Hypothalamus (tissue), 51 donors: ENCODE measurements at places on chromosomes 16 and 17.

GRCh38 chr17:39628655-39629493, 2.1 kb downstream of the PPP1R1B start:
- no peak for DNase-seq

DNA sequence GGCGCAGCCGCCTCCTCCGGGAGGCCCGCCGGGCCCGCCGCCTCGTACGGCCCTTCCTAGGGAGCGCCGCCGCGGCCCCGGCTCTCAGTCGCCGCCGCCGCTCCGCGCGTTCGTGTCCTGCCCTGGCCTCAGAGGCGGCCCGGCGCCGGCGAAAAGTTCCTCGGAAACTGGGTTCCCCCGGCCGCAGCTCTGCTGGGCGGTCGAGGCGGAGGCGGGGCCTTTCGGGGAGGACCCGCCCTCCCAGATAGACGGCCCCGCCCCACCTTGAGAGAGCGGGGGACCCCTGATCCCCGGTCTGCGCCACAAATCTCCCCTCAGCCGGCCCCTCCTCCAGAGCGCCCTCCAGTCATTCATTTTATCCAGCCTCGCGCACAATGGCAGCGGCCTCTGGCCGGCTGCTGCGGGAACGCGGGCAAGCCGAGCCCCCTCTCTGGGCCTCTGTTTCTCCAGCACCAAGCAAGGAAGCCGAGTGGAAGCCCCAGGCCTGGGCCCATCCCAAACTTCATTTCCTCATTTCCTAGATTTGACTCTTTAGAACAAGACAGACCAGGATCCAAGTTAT, at the start of gene SREBF1:
Gene SREBF1 (minus strand): TSS at position 169 of the 562 bp plus-strand sequence. CDS start 169 bp downstream, outside the sequence.
- peak; percentile 29 for DNase-seq

GRCh38 chr17:17605729-17606088, 14.2 kb upstream of the PEMT start:
- no peak for DNase-seq

DNA sequence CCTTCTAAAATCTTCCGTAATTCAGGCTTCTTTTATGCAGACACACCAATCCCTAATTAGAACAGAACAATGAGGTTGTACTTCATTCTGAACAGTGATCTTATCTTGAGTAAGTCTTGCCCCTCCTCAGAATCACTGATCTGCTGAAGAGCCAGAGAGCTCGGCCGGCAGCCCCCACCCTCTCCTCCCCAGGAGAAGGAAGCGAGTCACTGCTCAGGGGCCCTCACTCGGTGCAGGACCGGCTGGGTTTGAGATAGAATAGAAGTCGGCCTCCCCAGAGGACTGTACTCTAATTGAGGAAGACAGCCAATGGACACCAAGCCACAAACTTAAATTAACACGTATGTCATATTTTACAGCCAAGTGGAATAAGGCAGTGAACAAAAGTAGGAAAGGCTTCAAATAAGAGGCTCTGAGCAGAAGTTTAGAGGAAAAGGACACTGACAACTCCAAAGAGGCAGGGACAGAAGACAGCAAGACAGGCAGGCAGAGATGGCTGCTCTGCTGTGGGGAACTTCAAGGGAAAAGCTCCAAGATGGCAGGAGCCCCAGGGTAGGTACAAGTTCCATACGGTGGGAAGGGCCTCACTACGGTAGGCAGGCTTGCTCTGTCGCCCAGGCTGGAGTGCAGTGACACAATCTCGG, 18.6 kb downstream of the CREBBP start:
- DNase-seq = no peak

GRCh38 chr16:60110531-60110930, 1376.4 kb upstream of the GOT2 start:
- DNase-seq = no peak

DNA sequence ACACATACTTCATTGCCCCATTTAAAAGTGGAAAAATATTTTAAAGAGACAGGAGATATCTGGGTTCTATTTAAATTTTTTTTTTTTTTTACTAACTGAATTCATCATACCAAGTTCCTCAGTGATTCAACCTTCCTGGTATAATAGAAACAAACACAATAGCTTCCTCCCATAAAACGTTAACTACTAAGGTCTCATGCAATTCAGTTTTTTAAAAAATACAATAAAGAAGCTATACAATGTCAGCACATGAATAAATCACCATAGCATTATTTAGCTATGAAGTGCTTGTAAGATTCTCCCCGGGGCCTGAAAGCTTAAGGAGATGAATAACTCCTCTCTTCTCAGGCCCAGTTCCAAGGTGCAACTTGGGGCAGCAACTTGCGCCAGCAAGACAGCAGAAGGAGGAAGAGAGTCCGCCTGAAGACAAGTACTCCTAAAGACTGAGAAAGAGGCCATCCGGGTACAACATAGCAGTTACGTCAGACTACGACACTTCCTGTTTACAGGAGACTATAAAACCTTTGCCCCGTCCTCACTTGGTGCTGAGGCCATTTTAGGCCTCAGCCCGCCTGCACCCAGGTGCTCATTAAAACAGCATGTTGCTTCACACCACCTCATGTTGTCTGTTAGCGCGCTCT, 81.5 kb downstream of the MYO1D start:
- no peak for DNase-seq

- no peak for DNase-seq
Measured at GRCh38 chr16:78642621-78643285, 543.3 kb downstream of the WWOX start.

GRCh38 chr17:38577645-38578173, 28.0 kb downstream of the SRCIN1 start:
- DNase-seq = no peak

- no peak for DNase-seq
Measured at GRCh38 chr17:4329838-4330237, 36.6 kb downstream of the UBE2G1 start.

- DNase-seq = no peak
Measured at GRCh38 chr17:83075270-83075880, 4.0 kb upstream of the METRNL start.

DNA sequence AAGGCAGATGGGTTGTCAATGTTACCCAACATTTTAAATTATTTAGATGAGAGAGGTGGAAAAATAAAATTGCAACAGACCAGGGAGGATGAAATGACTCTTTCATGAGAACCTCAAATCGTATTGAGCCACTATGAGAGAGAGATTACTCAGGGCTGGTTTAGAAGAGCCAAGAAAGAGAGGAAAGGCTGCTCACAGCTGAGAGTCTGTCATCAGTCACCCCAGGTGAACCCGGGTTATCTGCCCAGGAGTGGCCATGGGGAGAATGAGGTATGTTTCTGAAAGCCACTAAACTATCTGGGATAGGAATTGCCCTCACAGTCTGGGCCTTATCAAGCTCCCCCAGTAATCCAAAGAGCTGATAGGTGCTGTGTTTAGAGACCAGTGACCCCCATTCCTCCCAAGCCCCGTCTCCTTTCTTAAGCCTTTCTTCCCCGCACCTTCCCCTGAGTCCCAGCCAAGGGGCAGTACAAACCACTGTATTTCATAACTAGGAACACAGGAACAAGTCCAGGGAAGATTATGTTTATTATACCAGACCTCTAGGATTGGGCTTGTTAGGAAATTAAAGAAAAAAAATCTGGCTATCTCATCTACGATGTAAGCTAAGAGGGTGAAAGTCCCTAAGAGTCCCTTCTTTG, 158.9 kb upstream of the NOL11 start:
- DNase-seq = no peak

DNA sequence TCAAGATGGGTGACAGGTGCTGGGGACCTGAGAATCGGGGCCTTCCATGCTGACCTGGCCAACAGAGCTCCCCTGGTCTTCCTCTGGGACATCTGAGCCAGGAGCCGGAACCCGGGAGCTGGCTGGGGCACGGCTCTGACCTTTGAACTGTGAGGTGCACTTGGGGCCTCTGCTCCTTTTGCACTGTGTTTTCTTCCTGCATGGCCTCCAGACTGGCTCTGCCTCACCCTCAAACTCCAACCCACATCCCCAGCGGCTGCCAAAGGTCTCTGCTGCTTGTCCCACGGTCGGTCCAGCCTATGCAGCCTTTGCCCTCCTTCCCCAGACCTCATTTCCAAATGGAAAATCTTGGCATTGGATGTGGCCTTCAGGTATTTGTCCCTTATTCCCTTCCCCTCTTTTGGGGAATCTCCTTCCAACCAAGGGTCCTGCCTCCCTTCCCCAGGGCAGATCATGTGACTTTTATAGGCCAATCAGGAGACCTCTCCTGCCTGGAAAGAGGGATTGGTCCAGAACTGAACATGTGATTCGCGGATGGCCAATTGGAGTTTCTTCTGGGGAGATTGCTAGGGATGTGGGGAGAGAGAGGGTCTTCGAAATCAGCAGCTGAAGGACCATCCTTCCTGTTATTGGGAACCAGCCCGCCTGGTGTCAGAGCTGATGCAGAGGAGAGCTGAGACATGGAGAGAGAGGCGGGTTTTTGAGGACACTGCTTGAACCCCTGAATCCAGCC, 117.9 kb downstream of the CYLD start:
- DNase-seq = no peak

- peak; percentile 62 for DNase-seq
Measured at GRCh38 chr17:69607162-69607834, 192.8 kb downstream of the MAP2K6 start.

DNA sequence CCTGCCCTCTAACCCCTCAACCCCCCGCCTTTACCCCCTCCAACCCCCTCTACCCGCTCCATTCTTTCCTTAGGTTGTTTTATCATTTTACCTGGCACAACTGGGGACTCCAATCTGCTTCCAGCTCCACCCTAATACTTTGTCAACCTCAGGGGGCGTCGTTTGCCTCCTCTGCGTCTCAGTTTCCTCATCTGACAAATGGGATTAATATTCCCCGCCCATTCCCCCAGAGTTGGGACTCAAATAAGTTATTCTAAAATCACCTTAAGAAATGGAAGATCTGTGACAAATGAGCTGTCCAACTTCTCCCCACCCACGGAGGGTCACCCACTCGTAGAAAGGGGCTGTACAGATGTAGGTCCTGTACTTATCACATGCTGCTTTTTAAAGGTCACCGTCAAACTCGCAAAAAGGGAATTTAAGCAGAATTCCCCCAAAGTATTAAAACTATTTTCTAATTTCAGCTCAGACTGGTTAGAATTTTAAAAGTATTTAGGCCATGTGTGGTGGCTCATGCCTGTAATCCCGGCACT, 40.6 kb upstream of the CPNE2 start:
- DNase-seq = no peak

GRCh38 chr16:7351610-7352510, 19.2 kb downstream of the RBFOX1 start:
- no peak for DNase-seq

DNA sequence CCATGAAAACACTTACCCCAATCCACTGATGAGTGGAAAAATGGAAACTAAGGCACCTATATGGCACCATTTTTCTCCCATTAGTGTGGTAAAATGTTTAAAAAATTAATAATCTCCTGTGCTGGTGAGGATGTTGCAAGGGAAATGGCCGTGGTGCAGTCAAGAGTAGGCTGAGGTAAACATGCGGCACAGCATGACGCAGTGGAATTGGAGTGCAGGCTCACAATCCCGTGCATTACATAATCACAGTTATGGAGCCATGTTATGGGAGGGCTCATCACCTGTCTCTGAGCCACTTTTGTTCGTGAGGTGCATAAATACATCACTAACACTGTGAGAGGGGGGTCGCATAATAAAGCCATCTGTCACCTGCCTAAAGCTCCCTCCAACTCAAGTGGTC, 164.4 kb upstream of the XYLT1 start:
- no peak for DNase-seq

GRCh38 chr16:15642557-15643047, 352 bp downstream of the MARF1 start:
- DNase-seq = no peak

DNA sequence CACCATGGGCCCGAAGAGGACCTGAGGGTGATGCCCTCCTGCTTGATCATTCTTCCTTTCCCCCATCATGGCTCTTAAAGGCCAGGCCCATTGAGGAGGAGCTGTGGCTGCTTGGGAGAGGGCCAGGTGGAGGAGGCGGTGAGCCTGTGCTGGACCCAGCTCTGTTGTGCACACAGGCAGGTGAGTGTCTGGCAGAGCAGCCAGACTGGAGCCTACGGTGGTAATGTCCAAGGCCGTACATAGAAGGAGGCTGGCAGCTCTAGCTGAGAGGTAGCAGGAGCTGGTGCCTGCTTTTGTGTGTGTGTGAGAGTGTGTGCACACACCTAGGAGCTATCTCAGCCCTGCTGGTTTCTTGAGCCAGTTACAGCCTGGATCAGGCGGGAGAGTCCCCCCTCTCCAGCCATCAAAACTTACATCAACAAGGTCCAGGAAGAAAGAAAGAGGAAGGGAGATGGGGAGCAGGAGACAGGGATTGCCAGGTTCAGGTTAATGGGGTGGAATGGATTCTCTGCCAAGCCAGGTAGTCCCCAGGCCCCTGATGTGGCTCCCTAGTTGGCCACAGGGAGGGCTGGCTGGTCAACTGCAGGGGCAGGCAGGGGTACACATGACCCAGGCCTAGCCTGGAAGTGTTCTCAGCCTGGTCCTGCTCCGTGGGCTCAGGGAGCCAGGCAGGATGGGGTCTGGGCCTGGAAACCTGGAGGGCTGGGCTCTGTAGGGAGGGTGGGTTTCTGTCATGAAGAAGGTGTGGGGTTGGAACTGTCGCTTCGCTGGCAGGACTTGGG, 107.1 kb downstream of the RAP1GAP2 start:
- DNase-seq = no peak

DNA sequence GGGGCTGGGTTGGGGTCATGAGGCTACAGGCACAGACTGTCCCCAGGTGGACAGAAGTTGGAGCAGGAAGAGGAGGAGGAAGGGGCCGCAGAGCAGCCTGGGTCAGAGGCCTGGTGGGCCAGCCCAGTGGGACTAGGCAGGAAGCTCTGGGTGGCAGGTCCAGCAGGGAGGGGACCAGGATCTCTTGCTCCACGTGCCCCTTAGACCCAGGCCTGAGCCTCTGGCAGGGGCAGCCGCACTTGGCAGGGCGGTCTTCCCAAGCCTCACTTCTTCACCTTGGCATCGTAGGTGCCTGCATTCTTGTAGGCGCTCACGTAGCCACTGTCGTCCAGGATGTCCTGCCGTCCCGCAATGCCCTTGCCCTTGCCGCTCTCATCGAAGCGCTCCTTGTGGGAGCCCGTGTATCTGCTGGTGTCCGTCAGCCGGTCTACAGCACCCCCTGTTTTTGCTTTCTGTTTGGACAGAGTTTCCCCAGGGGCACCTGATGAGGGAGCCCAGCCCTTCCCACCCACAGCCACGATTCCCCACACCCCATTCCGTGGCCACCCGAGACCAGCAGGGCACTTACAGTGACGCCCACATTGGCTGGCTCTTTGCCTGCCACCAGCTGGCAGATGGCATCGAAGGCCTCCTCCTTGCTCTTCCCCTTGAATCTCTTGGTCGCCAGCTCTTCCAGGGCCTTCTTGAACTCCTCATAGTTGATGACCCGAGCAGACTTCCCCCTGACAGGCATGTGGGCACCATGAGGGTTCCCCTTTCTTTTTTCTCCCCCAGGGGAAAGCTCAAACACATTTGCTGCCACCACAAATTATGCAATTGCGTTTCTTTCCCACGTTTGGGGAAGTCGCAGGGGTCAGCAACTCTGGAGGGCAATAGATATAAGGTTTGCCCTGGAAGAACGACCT, 3.1 kb downstream of the TPPP3 start:
- DNase-seq = no peak

DNA sequence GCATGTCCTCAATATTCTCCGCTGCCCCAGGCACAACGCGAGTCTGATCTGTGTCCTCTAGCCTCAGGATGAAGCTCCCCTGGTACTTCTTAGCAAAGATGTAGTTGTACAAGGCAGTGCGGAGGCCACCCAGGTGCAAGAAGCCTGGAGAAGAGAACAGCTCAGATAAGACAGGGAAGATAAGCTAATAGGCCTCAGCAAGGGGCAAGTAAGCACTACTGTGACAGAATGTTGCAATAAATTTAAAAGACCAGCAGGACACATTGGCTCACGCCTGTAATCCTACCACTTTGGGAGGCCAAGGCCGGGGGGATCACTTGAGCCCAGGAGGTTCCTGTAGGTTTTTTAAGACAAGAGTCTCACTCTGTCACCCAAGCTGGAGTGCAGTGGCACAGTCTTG, 5.0 kb downstream of the EARS2 start:
- no peak for DNase-seq

- no peak for DNase-seq
Measured at GRCh38 chr17:63834431-63835166, 7.1 kb upstream of the FTSJ3 start.
